ENCODE measurements at places on chromosomes 11 and 22.
A peak's percentile ranks its signal among the peaks of the same experiment; 100 is the strongest.

DNA sequence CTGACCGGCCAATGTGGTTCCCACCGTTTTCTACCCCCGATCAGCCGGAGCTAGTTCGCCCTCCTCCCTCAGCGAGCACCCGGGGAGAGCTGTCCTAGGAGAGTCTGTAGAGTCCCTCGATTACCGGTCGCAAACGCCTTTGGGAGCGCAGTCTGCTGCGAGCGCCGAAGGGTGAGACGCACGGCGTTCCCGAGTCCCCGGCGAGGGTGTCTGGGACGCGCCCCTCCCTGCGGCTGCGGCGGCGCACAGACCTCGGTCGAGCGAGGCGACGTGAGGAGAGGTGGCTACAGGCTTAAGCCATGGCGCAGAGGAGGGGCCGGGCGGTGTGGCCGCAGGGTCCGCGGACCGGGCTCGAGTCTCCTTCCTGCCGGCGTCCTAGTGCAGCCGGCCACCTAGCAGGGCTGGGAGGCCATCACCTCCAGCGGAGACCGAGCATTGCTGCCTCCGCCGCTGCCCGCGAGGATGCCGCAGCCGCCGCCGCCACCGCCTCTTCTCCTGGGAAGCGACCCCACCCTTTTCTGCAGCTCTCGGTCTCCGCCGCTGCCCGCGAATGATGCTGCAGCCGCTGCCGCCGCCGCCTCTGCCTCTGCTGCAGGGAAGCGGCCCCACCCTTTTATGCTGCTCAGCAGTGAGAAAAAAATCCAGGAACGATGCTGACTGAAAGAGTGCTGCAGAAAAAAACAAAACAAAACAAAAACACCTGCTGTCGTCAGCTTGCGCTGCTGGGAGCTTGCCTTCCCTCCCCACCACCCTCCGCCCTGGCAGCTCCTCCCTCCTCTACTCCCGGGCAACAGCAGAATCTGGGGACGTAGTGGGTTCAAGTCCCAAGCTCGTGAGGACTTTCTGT lies at the start of gene MAP6:
Gene MAP6, minus strand, starts transcription at position 588 of the 847 bp plus-strand sequence. CDS start 669 bp downstream, outside the sequence.
- no peak for DNase-seq

DNA sequence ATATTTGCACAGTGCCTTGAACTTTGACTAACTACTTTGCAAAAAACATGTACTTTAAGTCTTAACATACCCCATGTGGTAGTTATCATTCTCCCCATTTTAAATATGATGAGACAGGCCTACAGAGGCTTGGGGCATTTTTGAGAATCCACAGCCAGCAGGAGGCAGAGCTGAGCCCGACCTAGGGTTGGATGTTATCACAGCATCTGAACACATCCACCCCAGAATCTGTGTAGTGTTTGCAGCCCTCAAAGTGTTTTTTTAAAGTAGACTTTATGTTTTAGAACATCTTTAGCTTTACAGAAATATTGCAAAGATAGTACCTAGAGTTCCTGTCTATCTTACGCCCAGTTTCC lies 17.6 kb downstream of the OTOG start:
- DNase-seq = no peak

GRCh38 chr11:57584341-57584740 lies 13.1 kb upstream of the SERPING1 start:
- DNase-seq = no peak

DNA sequence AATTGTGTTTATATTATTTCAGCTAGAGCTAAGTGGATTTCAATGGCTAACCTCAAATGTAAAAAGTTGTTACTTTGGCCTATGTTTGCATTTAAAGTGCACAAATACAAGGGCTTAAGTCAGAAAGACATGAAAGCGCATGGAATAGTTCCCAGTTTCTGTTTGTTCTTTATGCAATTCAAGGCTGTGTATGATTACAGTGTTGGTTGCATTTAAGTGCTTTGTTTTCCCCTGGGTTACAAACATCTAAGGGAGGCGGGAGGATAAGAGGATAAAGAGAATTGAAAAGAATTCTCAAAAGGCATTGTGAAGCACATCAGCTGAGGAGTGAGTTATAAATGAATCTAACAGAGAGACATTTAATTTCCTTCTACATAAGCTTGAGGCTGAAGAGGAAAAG lies 453.4 kb downstream of the NTM start:
- DNase-seq = no peak

DNA sequence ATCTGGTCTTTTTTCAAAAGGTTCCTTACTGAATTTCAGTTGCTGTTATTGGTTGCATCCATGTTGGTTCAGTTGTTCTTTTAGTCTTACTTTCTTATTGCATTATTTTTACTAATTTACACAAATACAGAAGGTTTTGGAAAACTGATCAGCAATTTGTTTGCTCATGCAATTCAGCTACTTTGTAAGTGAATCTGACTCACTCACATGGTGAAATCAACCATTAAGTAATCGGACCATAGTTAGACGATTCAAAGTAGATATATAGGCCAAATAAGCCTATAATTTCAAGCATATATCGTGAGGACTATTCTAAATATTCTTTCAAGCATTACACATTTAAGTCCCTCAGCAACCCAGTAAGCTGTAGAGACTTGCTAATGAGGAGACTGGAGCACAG lies 41.7 kb downstream of the CCDC83 start:
- peak; percentile 20 for DNase-seq

DNA sequence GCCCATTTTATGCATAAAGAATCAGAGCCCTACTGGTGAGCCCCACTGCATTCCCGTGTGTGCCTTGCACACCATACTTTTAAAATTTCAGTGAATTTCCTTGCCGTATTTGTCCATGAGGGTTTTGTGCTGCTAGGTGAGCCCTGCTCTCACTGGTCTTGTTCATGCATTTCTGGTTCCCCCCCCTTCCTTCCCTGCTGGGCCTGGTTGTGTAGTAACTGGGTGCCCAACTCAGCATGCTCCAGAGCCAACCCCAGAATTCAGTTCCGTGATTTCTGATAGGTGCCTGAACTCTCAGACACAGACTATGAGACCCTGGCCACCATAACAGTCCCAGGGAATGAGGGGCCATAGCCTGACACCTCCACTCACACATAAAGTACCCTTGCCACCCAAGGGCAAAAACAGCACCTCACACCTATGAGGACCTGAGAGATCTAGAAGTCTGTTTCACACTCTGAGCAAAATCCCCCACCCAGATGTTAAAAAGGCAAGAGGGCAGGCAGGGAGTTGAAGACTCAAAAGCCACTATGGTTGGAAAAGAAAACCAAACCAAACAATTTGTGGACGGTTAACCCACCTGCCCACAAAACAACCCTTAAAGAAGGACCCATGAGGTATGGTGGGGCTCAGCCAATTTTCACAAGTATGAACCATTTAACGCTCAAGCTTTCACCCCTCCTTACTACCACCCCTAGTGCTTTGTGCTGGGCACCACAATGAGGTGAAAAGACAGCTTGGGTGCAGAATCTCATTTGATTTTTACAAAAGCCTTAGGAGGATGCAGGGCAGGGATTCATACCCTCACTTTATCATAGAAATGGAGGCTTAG lies 16.8 kb upstream of the IL10RA start:
- no peak for DNase-seq

GRCh38 chr11:129249351-129249750 lies 57.2 kb upstream of the ARHGAP32 start:
- DNase-seq = no peak

GRCh38 chr11:933142-933851 lies 7.6 kb downstream of the AP2A2 start:
- DNase-seq = peak; percentile 53

DNA sequence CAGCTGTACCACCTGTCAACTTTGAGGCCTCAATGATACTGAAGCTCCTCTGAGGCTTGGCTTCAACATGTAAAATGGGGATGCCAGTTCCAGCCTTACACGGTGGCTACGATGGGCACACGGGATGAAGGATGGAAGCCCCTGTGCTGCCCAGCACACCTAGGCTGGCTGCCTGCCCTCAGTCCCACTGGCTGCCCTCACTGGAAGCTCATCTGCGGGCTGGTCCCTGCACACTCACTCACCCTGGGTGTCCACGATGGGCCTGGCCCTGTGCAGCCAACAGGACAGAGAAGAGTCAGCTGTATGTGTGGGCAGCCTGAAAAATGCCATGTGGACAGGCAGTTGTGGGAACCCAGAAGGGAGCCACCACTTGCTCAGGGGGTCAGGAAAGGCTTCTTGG lies 2.2 kb downstream of the YIF1A start:
- no peak for DNase-seq

DNA sequence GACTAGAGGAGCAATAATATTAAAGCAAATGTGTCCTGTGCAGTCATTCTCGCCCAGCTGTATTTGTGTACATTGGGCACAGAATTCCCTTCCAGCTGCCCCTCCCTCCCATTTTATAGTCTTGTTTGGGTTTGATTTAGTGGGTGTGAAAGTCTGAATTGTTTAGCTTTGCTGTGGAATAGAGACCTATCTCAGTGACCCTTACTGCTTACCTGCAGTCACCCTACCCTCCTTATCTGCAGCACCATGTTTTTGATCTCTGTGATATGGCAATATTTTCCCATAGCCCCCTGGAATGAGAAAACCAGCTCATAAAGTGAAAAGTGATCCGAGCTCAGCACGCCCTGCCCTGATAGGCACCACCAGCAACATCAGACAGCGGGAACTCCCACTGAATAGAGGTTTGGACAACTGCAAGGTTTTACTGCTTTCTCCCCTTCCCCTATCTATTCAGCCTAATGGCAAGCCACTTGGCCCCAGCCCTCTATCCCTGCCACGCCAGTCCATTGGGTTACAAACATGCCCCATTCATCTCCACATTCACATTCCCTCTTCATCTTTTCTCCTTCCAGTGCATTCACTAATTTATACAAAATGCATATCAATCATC lies 199.0 kb downstream of the ETS1 start:
- no peak for DNase-seq

- DNase-seq = no peak
Measured at GRCh38 chr11:31060880-31061279, 308.7 kb downstream of the DCDC1 start.

DNA sequence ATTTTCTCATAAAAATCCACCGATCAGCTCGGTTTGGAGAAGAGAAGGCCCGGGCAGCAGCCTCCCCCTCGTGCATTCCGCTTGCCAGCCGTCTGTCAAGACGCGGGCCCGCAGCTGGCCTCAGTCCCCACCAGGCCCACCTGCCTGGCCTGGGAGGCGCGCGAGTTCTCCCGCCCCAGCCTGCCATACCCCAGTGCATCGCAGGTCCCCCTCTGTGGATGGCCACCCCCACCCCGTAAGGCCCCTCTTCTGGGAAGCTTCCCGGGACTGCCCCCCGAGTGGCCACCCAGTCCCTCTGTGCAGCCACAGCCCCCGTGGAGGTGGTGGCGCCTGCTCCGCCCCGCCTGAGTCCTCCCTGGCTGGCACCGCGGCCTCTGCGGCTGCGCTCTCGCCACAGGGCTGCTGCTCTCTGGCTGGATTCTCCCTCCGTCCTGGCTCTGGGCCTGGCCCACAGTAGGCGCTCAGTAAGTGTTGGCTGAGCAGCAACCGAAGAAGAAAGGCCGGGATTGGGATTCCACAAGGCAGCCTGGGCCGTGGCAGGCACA lies 74.0 kb upstream of the TCF20 start:
- no peak for DNase-seq

DNA sequence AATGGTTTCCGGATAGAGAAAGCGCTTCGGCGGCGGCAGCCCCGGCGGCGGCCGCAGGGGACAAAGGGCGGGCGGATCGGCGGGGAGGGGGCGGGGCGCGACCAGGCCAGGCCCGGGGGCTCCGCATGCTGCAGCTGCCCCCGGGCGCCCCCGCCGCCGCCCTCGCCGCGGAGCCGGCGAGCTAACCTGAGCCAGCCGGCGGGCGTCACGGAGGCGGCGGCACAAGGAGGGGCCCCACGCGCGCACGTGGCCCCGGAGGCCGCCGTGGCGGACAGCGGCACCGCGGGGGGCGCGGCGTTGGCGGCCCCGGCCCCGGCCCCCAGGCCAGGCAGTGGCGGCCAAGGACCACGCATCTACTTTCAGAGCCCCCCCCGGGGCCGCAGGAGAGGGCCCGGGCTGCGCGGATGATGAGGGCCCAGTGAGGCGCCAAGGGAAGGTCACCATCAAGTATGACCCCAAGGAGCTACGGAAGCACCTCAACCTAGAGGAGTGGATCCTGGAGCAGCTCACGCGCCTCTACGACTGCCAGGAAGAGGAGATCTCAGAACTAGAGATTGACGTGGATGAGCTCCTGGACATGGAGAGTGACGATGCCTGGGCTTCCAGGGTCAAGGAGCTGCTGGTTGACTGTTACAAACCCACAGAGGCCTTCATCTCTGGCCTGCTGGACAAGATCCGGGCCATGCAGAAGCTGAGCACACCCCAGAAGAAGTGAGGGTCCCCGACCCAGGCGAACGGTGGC lies 15.7 kb downstream of the PIK3IP1 start:
- DNase-seq = no peak

GRCh38 chr22:17792299-17792698 lies 18.0 kb upstream of the BID start:
- no peak for DNase-seq

- DNase-seq = no peak
Measured at GRCh38 chr11:61546663-61547062, 34.2 kb downstream of the SYT7 start.

GRCh38 chr11:9708544-9708943 lies 44.7 kb downstream of the SWAP70 start:
- no peak for DNase-seq

GRCh38 chr11:78993802-78994430 lies 419.3 kb upstream of the NARS2 start:
- no peak for DNase-seq

DNA sequence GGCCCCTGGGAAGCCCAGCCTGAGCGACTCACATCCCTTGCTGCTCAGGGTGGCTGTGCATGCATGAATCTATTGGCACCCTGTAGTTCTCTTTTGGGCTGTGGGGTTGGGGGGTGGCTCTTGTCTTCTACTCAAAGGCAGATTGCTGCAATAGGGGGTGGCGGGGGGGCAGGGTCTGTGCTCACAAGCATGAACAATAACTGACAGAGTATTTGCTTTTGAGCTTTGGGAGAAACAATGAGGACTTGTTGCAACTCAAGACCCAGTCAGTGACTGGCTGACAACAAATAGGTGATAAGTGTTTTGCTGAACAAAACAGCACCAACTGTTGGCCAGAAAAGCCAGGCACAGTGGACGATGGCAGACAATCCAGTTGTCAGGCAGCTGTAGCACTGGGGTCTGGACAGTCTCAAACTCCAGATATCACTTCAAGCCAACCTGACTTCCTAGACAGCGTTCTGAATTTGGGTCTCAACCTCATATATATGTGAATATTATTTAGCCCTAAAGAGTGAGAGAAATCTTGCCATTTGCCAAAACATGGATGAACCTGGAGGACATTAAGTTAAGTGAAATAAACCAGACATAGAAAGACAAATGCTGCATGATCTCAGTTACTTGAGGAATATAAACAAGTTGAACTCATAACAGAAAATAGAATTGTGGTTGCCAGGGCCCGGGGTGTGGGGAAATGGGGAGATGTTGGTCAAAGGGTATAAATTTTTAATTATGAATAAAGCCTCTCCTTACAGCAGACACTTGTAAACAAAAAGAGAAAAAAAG lies 61.7 kb downstream of the ME3 start:
- DNase-seq = no peak

DNA sequence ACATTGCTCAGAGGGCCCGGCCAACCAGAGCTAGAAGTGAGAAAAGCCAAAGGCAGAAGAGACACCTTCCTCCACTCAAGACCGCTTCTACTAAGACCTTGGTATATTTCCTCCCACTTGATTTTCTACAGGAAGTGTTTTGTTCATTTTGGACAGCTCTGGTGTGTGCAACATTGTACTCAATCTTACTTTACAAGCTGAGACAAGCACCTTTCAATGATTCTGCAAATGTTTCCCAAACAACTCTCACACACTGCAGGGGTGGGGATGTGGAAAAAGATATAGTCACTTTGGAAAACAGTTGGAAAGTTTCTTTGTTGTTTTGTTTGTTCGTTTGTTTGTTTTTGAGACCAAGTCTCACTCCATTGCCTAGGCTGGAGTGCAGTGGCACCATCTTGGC lies 15.7 kb downstream of the MYO18B start:
- DNase-seq = peak; percentile 40

GRCh38 chr11:85930879-85931366 lies 75.7 kb downstream of the CCDC83 start:
- DNase-seq = no peak
